Stimulated activated CD8-positive, alpha-beta memory T cell treated with anti-CD3 and anti-CD28 coated beads, Interleukin-7, amount 100 ng/mL, for 4 hours (primary cell): ENCODE measurements at places on chromosomes 3 and 15.

DNA sequence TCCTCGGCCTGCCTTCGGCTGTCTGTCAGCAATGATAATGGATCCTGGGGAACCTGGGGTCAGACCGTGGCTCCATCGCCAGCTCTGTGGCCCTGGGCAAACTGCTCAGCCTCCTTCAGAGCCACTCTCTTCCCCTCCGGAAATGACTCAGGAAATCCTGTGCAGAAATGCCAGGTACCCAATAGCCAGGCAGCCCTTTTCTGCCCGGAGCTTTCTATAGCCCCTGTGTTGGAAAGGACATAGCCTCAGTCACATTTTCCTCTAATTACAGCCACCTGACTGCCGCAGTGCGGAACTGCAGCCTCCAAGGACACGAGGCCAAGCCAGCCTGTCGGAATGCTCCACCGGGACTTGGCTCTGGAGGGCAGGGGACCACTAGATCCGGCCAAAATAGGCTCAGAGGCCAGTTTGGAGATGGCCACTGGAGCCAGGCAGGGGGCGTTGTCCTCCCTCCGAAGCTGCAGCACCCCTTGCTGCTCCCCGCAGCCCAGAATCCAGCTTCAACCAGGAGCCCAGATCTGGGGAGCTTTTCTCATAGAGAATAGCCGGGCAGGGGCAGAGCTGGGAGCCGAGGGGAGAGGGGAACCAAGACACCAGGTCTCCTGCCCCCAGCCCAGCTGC lies 11.6 kb upstream of the ZXDC start:
- DNase-seq: no peak

GRCh38 chr15:82118040-82118439 lies 72.2 kb upstream of the MEX3B start:
- DNase-seq: no peak

DNA sequence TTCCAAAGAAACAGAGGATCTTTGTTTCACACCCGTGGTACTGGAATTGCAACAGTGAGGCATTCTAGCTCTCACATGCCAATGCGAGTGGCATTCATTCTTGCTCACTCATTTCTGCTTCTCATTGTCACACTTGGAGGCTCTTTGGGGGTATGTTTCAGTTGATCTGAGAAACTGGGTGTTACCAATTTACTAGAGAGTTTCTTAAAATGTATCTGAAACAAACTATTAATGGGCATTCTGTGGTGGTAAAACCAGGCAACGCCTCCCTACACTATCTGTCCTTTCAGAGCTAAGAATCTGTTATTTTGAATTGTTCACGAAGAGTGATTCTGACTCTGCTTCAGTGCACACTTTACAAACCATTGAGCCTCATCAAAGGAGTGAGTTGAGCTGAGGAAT lies 140.6 kb upstream of the BHLHE40 start:
- DNase-seq: no peak

- no peak for DNase-seq
Observed at GRCh38 chr15:89361451-89362202, 27.0 kb upstream of the POLG start.

DNA sequence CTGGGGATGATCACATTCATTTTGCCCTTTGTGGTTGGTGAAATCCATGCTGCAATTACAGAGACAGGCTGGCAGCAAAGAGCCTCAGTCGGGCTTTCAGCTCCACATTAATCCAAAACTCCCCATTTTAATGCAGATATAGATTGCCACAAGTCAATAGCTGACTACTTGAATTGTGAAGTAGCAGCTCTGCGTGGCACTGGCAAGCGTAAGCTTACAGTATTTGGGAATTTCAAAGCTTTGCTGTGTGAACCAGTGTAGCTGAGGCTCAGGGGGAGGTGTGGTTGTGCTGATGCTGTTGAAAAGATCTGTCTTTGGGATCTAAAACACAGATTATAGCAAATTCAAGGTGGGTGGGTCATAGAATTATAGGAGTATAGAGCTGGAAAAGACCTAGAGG lies 290.3 kb upstream of the ONECUT1 start:
- no peak for DNase-seq

GRCh38 chr15:94965593-94965992 lies 734.2 kb downstream of the MCTP2 start:
- DNase-seq: no peak

GRCh38 chr3:51280176-51280575 lies 104.9 kb upstream of the MANF start:
- no peak for DNase-seq
